ENCODE measurements at places on chromosomes 1 and 21.

GRCh38 chr1:189821833-189822232 lies 655.8 kb downstream of the BRINP3 start:
- no peak for DNase-seq

- DNase-seq: no peak
Observed at GRCh38 chr1:85467929-85468540, 3.1 kb upstream of the DDAH1 start.

DNA sequence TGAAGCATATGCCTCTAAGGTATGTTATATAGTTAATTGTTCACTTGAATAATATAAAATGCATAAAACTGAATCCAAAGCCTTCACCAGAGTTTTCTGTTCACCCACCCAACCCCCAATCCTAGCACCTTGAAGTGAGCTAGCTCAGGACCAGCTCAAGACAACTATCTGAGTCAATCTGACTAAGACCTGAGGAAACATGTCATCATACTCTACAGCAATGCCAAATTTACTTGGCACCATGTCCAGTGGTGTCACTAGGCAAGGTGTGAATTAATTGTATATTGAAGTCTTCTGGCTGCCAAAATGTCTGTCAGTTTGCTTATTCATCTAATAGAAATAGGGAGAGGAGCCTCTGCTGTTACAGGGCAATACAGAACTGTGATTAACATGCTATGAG lies 3.8 kb downstream of the DNASE2B start:
- no peak for DNase-seq

DNA sequence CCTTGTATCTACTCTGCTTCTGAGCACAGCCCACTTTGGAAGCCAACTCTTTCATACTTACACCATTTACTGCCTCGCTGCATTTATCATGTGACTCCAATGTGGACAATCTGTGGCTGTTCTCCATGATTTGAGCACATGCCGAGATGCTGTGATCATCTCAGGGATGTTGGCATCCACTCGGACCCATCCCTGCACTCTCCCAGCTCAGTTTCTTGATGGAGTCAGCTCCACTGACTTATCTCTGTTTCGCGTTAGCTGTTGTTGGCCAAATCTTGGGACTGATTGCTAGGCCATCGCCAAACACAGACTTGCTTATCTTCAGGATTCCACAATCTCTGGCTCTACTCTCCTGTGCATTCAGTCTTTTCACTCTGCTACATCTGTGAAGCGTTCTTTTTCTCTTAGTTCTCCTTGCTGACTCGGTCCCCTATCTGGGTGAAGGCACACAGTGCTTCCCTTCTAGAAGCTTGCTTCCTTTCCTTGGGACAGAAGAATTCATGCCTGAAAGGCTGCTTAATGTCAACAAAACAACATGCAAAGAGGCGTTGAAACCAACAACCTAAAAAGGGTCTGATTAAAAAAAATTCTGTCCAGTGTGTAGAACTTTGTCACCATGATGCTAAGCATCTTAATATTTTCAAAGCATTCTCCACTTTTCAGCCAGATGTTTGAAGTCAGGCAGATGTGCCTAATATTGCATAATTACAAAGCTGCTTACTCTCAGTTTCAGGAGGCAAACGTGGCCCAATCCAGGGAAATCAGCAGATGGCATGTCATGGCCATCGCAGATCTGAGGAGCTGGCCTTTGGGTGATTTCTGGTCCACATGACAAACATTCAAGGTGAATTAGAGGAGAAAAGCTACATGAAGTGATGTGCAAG lies 120.7 kb downstream of the NGF start:
- DNase-seq: no peak

DNA sequence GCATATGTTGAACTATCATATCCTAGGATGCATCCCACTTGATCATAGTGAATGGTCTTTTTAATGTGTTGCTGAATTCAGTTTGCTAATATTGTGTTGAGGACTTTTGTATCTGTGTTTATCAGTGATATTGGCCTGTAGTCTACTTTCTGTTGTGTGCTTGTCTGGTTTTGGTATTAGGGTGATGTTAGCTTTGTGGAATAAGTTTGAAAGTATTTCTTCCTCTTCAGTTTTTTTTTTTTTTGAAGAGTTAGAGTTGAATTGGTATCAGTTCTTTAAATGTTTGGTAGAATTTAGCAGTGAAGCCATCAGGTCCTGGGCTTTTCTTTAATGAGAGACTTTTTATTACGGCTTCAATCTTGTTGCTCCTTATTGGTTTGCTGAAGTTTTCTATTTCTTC lies 162.3 kb downstream of the VAV3 start:
- no peak for DNase-seq

- DNase-seq: no peak
Observed at GRCh38 chr1:196372896-196373536, 235.2 kb downstream of the KCNT2 start.

GRCh38 chr1:174872615-174873058 lies 127.1 kb upstream of the CACYBP start:
- no peak for DNase-seq

GRCh38 chr1:67791686-67792085 lies 41.6 kb downstream of the GNG12 start:
- no peak for DNase-seq

- DNase-seq: no peak
Observed at GRCh38 chr1:173056365-173056764, 5.6 kb upstream of the TNFSF18 start.

GRCh38 chr21:46562472-46562871 lies 42.4 kb downstream of the S100B start:
- DNase-seq: no peak

GRCh38 chr1:209601809-209602657 lies 18.5 kb downstream of the CAMK1G start:
- DNase-seq: no peak

GRCh38 chr1:6505367-6506209 lies 14.1 kb upstream of the PLEKHG5 start:
- no peak for DNase-seq

- no peak for DNase-seq
Observed at GRCh38 chr1:155553349-155553748, 9.3 kb downstream of the ASH1L start.

GRCh38 chr1:183246436-183246835 lies 60.4 kb downstream of the LAMC2 start:
- no peak for DNase-seq

- DNase-seq: no peak
Observed at GRCh38 chr1:177116941-177117340, 47.6 kb downstream of the ASTN1 start.

DNA sequence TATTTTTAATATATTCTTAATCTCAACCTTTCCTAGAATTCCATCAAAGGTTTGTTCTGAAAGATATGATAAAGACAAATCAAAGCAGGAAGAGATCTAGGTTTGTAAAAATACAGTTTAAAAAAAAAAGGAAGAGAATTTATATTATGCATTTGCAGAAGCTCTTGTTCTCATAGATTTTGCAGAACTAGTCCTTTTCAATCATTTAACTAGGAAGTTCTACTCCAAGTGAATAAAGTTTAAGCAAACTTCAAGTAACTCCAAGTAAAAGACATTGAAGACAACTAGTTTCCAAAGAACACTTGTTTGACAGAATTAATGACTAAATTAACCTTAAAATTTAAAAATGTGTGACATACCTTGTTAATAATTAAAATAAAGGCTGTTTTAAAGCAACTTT lies 55.9 kb downstream of the HNRNPR start:
- DNase-seq: no peak

GRCh38 chr1:188986745-188987417 lies 1490.8 kb downstream of the BRINP3 start:
- DNase-seq: no peak

GRCh38 chr1:59183749-59184317 lies 113.1 kb upstream of the FGGY start:
- DNase-seq: no peak

GRCh38 chr1:225817611-225818061 lies 7.7 kb downstream of the EPHX1 start:
- DNase-seq: no peak

- DNase-seq: no peak
Observed at GRCh38 chr1:2510366-2511155, 15.8 kb downstream of the PANK4 start.

- DNase-seq: no peak
Observed at GRCh38 chr1:86468501-86468977, at the start of gene CLCA1. Gene CLCA1, plus strand, starts transcription at chr1:86468927. Its CDS starts 45 bp downstream, at chr1:86468972.

DNA sequence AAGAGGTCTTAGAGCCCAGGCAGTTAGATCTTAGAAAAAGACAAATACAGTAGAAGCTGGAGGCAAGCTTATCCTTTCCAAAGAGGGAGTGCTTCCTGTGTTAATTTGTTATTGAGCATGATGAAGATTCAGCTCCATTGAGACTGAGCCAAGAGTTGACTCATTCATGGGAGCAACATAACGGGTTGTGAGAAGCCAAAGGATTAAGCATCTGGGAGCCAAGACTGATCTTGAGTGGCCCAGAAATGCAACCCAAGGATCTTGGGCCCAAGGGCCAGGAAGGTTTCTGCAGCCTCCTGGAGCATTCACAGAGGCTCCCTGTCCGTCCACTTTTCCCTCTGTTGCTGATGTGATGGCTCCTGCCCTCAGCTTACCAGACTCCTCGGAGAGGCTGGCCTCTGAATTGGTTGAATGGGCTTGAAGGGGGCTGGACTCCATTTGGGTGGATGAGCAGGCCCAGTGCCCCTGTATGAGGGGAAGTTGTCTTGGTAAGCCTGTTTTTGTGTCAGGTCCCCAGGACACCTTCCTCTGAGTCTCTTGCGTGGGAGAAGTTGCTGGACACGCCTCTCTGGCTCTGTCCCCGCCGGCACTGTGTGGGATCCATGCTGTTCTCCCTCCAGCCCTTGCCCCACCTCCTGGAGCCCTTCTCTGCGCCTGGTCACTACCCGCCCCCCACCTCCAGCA lies 42.4 kb downstream of the PDE9A start:
- no peak for DNase-seq

- no peak for DNase-seq
Observed at GRCh38 chr1:30383221-30383711, 340.1 kb downstream of the MATN1 start.

- no peak for DNase-seq
Observed at GRCh38 chr1:231072041-231072440, 32.0 kb upstream of the FAM89A start.

GRCh38 chr1:36070349-36070748 lies 13.5 kb upstream of the TEKT2 start:
- no peak for DNase-seq

GRCh38 chr21:46650476-46651098 lies 15.1 kb downstream of the PRMT2 start:
- DNase-seq: no peak

GRCh38 chr21:42839271-42840231 lies 39.8 kb downstream of the WDR4 start:
- no peak for DNase-seq

- no peak for DNase-seq
Observed at GRCh38 chr1:150906329-150906728, 19.4 kb downstream of the CTXND2 start.

GRCh38 chr1:19448491-19449439 lies 36.6 kb downstream of the CAPZB start:
- no peak for DNase-seq

DNA sequence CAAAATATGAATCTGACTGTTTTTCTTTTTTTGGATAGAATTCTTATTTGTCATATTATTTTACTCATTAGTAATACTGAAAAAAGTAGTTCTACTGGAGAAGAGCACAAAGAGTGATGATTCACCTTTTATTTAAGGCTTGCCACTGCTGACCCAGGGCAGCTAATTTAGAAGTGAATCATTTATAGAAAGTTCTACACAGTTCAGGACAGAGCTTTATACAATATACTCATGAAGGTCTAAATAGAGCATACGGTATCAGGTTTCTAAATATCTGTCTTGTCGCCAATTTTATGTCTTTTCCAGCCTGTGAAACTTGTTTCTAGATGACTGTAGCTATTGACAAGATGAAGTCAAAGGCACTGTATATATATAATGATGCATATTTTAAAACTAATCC lies 25.0 kb downstream of the GIPC2 start:
- DNase-seq: no peak

DNA sequence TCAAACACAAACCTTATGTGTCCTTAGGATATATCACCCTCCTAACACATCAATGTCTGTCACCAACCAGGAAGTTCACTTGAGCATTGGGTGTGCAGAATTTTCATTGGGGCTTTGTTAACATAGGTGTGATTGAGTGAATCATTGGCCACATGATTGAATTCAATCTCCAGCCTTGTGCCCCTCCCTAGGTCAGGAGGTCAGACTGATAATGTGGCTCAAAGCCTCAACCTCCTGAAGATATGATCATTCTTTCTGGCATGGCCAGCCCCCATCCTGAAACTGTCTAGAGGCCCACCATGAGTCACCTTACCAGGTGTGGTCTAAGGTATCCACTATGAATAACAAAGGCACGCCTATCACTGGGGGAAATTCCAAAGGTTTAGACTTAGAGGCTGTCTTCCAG lies 90.1 kb downstream of the PKN2 start:
- no peak for DNase-seq

DNA sequence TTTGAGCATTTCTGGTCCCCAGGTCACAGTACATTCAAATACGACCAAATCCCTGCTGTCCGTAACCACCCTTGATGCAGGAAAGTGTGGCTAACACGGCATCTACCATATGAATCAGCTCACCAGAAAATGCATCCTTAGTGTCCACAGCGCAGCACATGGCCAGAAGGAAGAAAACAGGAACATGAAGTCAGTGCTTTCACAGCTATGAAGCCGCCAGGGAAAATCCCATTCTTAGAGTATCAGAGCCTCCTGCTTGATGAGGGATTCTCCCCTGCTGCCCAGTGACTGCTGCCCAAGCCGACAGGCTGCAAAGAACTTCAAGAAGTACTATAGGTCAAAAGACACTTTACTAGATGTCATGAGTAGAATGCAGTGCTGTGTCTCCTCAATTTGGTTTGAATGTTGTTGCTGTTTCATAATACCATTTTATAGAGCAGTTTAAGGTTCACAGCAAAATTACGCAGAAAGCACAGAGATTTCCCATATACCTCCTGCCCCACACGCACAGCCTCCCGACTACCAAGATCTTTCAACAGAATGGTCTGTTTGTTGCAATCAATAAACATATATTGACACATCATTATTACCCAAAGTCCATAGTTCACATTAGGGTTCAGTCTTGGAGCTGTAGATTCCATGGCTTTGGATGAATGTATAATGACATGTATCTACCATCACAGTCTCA lies 14.5 kb downstream of the TIAM1 start:
- DNase-seq: no peak

DNA sequence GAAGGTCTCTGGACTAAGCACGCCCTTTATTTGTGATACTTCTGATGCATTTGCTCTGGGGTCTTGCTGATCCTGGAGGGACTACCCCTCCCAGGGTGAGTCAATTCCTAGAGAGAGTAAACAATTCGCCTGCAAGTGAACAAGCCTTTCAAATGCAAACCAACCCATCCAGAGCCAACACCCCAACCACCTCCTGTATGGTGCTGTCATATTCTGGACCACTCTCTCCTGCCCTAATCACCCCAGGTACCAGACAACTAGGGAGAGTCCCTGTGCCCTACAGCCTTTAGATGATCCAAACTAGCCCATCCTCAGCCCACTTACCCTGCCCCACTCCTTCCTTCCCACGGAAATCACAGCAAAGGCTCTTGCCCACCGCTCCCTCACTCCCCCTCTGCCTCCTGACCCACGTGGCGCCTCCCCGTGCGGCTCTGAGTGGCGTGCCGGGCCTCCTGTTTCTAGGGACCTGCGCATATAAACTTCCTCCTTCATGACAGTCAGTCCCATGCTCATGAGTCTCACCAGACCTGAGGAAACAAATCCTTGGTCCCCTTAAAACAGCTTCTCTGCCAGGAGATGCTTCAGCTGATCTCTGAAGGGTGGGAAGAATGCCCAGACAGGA lies 37.2 kb downstream of the ACTA1 start:
- DNase-seq: no peak

- no peak for DNase-seq
Observed at GRCh38 chr1:43135857-43136781, 36.0 kb downstream of the EBNA1BP2 start.

All from activated CD4-positive, CD25-positive, alpha-beta regulatory T cell (primary cell).